ENCODE measurements at places on chromosomes 2 and 18.
A peak's percentile ranks its signal among the peaks of the same experiment; 100 is the strongest.

GRCh38 chr18:55589625-55590291 is 1.8 kb upstream of the TCF4 start:
- peak; percentile 93 for DNase-seq

- no peak for DNase-seq
Observed at GRCh38 chr2:173198327-173198726, 122.7 kb downstream of the MAP3K20 start.

GRCh38 chr2:85420536-85421259 is 2.2 kb downstream of the SH2D6 start:
- DNase-seq = peak; percentile 67

DNA sequence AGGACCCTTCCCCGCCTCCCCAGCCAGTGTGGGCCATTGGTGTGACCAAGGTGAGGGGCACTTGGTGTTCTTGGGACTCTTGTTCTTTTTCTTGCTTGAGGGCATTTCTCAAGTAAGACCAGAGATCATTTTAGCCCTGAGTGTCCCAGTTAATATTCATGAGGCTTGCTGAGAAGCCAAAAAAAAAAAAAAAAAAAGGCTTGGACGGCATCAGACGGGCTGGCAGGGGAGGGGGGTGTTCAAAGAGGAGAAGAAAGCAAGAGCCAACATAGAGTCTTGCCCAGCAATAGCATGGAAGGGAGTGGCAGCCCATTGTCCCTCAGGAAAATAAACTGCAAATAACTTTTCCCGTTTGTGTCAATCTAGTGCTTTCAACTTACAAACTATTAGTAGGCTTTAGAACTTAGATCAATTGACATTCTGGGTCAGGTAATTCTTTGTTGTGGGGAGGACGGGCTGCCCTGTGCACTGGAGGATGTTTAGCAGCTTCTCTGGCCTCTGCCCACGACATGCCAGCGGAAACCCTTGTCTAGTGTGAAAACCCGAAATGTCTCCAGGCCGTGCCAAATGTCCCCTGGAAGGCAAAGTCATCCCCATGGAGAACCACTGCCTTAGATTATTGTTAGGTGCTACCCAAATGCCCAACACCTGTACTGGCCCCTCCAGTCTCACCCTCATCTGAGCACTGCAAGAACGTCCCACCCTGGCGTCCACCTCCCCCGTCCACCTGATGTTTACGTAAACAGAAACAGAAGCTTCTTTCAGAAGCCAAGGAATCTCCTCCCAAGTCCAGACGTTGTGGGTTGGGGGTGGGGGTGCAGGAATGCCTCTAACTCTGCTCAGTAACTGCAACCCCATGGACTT is 163.4 kb downstream of the BCL2 start:
- no peak for DNase-seq

DNA sequence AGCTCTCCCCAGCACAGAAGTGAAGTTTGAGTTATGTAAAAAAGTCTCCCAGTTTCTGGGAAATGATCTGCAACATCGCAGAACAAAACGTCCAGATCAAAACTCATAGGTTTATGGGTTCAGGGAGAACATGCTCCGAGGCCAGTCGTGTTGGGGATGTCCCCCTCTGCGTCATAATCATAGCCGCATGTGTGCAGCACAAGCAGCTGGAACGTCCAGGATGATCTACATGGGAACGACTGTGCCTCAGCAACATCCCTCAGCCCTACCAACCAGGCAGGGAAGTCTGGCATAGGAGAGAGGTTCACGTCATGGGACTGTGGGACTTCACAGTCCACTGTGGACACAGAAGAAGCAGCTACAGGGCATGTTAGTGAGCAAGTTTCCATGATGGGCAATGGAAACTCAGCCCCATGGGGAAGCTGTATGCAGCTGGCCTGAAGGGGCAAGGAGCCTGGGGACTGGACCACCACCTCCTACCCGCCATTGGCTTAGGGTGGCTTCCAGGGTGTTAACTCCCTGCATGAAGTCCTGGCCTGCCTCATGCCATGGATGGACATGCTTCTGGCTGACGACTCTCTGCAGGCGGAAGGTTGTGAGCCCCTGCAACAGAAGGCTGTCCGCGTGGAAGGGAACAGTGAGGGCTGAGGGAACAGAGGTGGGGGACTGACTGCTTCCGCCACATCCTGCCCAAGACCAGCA is 96.9 kb downstream of the COPS8 start:
- DNase-seq = no peak

- DNase-seq = no peak
Observed at GRCh38 chr2:106358081-106358480, 110.1 kb downstream of the RGPD3 start.

GRCh38 chr2:200966770-200967169 is 3.3 kb upstream of the ORC2 start:
- DNase-seq = no peak

- no peak for DNase-seq
Observed at GRCh38 chr2:241009601-241010530, 11.4 kb downstream of the SNED1 start.

DNA sequence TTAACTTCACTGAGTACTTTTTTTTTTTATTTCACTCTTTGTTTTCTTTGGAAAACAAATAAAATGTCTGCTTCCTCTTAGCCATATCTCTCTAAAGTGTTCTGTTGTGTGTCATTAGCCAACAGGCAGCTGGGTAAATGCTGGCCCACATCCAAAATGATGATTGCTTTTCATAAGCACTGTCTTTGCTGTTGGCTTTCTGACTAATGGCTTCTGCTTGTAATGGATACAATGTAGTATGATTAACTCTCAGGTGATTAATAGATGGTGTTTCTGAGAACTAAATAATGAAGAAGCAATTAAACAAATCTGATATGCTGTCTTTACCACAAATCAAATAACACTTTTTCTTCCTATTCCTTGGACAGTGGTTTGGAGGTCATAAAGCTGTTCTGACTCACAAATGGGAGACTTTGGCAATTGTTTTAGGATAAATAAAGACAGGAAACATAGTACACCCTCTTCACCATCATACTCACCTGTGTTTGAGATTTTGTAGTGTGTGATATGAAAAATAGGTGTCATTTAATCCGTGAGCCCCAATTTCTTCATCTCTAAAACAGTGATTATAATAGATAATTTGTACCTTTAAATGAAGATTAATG is 888.4 kb downstream of the TSN start:
- peak; percentile 95 for DNase-seq

DNA sequence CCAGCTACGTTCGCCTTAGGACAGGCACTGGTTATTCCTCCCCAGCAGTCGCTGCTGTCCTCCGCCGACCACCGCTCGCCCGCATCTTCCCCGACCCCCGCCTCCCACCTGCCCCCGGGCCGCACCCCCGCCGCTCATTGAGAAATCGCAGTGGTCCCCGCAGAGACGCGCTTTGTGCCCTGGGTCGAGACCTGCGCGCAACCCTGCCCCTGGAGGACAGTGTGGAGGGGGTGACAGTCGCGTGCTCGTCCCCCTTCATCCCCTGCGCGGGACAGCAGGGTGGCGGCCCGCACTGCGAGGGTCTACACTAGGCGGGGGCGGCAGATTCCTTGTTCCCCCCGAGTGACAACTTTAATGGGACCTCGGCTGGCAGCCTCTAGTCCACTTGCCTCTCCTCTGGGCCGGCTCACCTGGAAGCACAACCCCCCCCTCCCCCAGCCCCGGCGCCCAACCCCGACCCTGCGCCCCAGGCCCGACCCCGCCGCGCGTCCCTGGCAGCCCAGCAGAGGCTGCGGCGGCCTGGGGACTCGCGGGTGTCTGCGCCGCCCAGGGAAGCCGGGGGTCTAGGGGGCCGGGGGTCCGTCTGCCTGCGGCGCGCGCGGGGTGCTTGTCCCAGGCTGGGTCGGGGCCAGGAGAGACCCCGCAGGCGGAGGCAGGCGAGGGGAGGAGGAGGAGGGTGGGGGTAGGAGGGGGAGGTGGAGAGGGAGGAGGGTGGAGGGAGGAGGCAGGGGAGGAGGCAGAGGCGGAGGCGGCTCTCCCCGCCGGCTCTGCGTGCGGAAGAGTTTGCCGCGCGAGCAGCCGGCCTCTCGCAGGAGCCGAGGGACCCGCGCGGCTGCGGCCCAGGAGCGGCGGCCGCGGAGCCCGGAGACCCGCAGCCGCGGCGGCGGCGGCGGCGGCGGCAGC is at the start of gene NPAS2:
Gene NPAS2, plus strand, starts transcription at position 770 of the 903 bp plus-strand sequence. CDS start 84,616 bp downstream, outside the sequence.
- DNase-seq = no peak

GRCh38 chr2:132468821-132469675 is 52.4 kb downstream of the GPR39 start:
- DNase-seq = no peak

DNA sequence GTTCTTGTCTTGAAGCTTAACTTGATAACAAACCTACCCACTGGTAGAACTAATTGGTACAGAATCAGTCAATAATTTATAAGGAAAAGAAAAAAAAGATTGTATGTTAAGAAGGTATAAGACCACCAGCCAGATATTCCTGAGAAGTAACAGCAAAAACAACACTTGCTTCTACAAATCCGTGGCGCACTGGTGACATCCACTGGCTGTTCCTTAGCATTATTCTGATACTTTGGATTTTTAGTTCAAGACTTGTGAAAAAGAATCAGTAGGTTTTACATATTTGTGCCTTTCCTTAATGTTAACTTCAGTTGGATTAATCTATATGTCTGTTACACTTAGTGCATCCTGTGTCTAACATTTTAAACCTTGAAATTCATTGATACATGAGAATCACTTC is 141.8 kb downstream of the GRB14 start:
- peak; percentile 4 for DNase-seq

DNA sequence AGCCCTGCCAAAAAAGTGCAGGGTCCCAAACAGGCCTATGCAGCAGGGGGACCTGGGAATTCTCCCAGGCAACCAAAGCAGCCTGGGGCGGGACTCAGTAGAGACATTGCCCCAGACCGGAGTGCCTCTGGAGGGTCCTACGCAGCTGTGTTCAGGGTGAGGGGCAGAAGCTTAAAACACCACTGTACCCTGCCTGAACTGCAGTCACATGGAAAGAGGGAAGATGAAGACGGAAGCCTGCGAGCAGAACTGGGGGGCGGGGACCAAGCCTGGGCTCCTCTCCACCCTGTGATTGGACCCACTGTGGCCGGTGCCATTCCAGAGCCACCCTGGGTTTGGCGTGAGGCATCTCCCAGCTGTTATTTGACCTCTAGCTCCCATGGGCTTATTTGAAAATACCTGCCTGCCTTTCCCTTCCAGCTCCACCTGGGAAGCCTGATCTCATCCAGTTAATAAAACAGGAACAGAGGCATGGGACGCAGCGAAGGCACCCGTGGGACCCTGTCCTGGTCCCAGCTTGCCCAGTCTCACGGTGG is 183.1 kb downstream of the SMAD2 start:
- no peak for DNase-seq

- DNase-seq = peak; percentile 85
Observed at GRCh38 chr18:76524900-76525698, 30.1 kb upstream of the ZNF516 start.

GRCh38 chr2:39607538-39608262 is 58.0 kb upstream of the TMEM178A start:
- no peak for DNase-seq

- no peak for DNase-seq
Observed at GRCh38 chr2:23505984-23506380, 121.0 kb downstream of the KLHL29 start.

- DNase-seq = no peak
Observed at GRCh38 chr2:220847589-220847988, 724.5 kb downstream of the EPHA4 start.

GRCh38 chr18:28086670-28087552 is 90.0 kb downstream of the CDH2 start:
- DNase-seq = no peak

DNA sequence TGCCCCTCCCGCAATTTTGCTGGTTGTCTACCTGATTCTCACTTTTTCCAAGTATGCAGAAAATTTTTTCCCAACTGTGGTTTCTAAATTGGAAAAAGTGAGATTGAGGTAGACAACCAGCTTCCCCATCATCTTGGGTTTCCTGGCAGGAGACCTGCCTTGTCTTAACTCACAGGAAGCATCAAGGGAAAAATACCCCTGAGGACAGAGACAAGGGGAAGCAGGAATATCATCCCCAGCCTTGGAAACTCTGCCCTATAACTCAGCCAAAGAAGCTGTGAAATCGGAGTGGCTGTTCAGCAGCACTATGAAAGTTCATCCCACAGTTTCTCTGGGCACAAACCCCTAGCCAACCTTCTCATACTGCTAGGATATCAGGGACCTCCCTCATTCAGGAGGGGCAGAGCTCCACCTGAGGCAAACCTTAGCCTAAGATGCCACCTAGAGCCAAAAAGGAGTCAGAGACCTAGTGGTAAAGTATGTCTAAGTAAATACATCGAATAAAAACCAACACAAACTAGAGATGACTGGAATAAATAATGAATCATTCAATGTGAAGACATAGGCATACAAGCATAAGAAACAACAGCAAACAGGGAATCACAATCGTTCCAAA is 68.2 kb downstream of the ZSWIM2 start:
- DNase-seq = no peak

DNA sequence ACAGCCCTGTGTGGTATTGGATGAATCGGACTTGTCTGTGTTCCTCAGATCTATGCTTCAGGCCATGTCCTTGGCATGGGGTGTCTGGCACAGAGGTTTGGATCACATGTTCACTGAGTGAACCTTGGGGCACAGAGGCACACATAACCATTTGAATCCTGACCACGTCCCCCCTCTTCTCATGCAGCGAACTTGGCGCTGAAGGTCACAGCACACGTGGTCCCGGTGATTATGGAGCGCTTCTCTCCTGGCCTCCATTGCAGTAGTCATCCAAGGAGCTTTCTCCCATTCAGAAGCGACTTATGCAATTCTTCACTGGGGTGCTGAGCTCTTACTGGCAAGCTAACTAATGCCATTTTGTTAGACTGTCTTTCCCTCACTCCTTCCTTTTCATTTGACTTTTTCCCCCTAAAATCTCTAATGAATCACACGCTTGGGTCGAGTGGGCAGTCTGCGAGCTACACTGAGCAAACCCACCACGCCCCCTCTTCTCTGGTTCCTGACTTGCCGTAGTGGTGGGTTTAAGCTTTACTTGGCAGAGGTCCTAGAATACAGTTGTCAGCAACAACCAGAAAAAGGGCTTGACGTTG is 59.4 kb downstream of the KCNG2 start:
- no peak for DNase-seq

DNA sequence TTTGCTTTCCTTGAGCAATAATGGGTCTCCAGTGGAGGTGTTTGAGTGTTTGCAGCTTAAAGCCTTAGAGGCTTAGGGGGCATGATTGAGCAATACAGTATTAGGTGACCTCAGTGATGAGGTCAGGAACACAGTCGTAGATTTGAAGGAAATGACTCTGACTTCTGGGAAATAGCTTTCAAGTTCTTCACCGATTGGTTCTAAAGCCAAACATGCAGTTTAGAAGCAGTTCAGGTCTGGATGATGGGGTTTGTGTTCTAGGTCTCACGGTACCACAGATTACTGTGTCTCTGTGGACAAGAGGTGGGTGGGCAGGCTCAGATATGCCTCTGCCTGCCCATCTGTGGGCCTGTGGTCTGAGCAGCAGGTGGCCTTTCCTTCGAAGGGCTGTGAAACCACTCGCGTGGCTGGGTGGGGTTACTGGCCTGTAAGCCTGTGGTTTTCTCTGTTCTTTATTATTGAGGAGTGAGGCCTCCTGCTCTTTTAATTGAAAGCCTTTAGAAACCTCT is 7.8 kb downstream of the MTHFD2 start:
- DNase-seq = no peak

- no peak for DNase-seq
Observed at GRCh38 chr2:15565392-15565791, 4.3 kb upstream of the NBAS start.

GRCh38 chr18:13100942-13101658 is 109.9 kb downstream of the CEP192 start:
- DNase-seq = no peak
